ENCODE measurements at places on chromosomes 1 and 21.

DNA sequence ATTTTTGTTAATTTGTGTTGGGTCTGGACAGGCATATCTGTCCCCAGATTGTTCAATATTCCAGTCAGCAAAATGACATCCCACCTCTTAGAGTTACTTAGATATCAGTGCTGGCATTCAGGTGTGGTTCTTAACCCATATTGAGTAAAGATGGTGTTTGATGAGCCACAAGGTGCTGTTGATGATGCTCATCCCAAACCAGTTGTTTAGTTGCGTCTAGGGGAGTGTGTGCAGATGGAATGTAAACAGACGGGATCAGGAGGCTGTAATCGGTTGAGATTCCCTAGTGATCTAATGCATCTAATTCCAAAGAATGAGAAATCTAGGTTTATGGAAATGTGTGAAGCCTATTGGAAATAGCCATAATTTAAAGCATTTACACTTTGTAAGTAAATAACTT, 1.1 kb downstream of the HOOK1 start:
- DNase-seq, result no peak

GRCh38 chr1:197725044-197725443, 50.2 kb downstream of the DENND1B start:
- no peak for DNase-seq

- DNase-seq, result no peak
These were observed 905 bp downstream of the BTBD19 start for GRCh38 chr1:44808938-44809917.

GRCh38 chr1:230992100-230992774, 13.3 kb downstream of the ARV1 start:
- DNase-seq, result no peak

- DNase-seq, result no peak
These were observed at the start of gene TMEM54 for GRCh38 chr1:32900956-32901822. Gene TMEM54, minus strand, starts transcription at chr1:32901389. Its CDS starts 151 bp downstream, at chr1:32901238.

DNA sequence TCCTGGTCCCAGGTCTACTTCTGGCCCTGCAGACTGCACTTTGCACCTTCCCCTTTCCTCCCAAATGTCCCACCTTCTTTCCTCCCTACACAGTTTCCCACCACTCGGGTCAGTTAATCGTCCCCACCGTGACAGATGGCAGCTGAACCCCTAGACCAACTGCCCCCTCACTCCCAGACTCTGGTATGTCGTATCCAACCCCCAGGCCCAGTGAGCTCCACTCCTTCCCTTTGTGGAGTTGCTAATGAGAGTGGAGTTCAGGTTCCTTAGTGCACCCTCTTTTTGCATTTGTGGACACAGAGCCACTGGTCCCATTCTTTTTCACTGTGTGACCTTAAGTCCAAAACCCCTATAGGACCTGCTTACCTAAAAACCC, 1.8 kb downstream of the MAN1C1 start:
- no peak for DNase-seq

DNA sequence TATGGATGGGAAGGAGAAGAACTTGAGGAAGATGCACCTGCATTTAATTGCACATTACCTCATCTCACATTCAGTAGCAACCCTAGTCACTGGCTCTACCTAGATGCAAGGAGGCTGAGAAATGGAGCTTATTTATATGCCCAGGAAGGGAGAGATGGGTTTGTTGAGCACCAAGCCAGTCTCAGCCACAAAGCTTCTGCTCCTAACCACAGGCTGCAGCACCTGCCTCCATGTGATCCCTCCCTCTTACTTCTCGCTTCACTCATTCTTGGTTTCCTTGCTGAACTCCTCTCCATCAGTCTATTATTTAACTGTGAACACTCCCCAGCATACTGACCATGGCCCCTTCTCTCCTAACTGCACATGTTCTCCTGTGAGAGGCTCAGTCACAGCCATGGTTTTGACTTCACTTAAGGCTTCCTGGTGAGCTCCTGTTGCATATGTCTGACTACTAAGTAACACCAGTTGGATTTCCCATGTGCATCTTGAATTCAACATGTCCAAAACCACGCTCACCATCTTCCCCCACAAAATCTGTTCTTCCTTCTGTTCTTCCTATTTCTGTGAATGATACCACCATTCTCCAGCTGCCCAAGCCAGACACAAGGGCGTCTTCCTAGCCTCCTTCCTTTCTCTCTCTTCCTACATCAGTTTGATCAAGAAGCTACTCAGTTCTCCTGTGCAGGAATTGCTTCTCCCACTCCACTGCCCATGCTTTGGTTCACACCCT, 139.8 kb downstream of the AK5 start:
- DNase-seq, result no peak

DNA sequence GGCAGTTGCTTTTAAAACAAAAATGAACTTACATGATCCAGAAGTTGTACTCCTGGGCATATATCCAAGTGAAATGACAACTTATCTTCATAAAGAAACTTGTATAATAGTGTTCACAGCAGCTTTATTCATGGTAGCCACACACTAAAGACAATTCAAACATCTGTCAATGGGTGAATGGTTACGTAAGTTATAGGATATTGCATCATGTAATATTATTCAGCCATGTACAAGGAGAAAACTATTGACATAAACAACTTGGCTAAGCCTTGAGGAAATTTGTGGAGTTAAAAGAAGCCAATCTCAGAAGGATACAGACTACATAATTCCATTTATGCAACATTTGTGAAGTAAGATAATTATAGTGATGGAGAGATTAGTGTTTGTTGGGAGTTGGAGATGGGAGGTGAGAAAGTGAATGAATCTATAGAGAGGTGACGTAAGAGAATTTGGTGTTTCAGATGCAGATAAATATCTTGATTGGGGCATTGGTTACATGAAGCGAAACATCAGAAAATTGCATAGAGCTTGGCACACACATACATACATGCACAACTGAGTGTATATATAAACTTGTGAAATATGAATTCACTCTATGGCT, 49.9 kb upstream of the GRIK1 start:
- no peak for DNase-seq

- DNase-seq, result no peak
These were observed 262.2 kb downstream of the AJAP1 start for GRCh38 chr1:4916610-4917009.

DNA sequence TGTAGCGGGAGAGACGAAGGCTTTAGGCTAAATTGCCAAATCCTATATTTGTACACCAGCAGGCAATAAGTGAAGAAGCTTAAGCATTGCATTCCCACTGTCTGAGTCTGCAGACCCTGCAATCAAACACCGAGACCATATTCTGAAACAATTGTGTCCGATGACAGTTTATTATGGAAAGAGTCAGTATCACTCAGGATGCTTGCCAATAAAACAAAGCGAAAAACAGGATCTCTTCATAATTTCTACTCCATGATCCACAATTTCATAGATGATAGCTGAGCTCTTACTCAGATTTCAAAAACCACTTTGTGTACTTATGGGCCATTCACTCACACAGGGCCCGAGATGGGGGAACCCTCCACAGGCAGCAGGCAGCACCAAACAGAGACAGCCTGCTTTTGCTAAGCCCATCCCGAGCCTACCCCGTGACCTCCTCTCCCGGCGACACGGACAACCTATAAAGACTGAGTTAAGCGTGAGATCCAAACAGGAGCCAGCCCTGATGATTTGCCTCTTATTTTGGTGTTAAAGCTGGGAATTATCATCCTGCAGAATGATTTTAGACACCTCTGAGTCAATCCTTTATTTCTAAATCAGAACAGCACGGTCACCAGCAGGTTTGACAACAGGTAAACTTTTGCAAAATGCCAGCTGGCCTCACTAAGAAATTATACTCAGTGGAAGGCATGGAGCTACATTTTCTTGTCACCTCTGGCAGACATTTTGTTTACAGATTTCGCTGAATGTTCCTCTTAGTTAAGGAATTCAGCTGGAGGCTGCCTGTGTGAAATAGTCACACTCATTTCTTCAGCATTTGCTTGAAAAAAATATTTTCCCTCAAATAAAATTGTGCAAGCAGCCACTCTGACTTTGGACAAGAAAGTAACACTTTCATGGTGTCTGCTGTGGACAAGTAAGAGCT, 212.4 kb downstream of the GPATCH2 start:
- no peak for DNase-seq

- no peak for DNase-seq
These were observed 9.5 kb upstream of the MYOM3 start for GRCh38 chr1:24121406-24121805.

DNA sequence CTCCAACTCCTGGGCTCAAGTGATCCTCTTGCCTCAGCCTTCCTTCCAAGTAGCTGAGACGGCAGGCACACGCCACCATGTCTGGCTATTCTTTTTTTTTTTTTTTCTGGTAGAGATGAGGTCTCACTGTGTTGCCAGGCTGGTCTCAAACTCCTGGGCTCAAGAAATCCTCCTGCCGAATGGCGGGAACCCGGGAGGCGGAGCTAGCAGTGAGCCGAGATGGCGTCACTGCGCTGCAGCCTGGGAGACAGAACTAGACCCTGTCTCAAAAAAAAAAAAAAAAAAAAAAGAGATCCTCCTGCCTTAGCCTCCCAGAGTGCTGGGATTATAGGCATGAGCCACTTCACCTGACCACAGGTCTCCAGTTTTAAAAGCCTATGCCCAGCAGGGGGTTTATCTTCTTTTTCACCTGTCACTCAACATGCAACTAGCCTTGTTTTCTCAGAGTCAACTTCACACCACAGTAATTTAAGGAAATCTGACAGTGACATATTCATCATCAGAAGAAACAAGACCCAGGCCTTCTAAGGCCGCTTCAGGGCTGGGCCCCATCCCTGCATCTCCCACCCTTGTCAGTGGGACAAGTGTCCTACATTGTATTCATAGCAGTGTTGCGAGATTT, 38.3 kb upstream of the GALNT2 start:
- DNase-seq, result no peak

GRCh38 chr21:16082038-16082816, 352.4 kb downstream of the USP25 start:
- DNase-seq, result no peak

DNA sequence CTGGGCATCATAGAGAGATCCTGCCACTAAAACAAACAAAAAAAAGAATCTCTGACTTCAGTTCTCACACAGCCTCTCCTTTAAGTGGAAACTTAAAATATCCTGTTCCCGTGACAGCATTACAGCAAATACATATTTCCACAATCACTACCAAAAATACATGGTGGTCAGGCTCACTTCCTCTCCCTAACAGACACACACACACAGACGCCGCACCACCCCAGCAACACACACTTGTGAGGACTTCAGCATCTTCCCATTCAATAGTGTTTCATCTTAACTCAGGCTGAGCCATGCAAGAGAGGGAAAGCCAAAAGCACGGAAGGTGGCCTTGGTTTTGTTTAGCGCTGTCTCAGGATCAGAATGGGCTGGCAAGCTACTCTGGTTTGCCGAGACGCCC, 21.9 kb downstream of the KIAA1614 start:
- no peak for DNase-seq

DNA sequence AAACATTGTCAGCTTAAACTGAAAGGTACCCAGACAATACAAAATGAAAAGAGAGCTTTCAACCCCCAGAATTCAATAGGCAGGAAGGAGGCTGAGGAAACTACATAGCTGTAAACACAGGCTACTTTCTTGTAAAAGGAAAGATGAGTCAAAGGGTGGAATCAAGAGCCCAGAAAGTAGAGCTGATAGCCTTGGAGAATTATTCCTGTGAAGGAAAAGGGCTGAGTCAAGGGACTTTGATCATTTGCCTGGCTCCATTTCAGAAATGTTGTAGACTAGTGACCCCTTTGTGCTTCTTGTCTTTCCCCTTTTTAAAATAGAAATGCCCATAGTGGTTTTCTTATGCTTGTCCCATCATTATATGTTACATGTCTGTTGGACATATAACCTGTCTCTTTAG, 597.6 kb downstream of the ADGRL2 start:
- DNase-seq, result no peak

- no peak for DNase-seq
These were observed 1526.5 kb upstream of the TPTE start for GRCh38 chr21:8994640-8995511.

DNA sequence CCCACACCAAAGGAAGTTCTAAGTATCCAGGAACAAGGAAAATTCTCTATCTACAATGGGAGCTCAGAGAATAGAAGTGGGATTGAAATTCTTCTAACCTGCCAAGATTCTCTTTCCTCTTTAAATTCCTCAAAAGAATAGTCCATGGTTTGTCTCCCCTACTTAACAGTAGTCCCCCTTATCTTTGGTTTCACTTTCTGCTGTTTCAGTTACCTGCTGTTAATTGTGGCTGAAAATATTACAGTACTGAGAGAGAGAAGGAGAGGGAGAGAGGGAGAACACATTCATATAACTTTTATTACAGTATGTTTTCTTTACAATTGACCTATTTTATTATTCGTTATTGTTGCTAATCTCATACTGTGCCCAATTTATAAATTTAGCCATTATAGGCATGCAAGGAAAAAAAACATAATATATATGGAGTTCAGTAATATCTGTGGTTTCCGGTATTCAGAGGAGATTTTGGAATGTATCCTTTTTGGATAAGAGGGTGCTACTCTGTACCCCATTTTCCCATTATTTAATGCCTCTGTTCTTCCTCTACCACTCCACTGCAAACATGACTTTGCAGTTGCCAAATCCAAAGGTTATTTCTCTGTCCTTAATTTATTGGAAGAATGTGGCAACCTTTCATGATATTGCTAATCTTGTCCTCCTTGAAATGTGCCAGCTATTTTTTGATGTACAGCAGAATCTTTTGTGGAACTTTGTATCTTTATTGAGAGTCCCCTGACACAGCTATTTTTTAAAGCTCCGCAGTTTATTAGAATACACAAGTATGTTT, 68.0 kb downstream of the USP25 start:
- DNase-seq, result no peak

All from urinary bladder (tissue), 4 donors.